GM13976 (cell line): ENCODE measurements at places on chromosomes 4 and X.

GRCh38 chrX:103999234-103999633 is 14.3 kb downstream of the H2BW1 start:
- no peak for DNase-seq

DNA sequence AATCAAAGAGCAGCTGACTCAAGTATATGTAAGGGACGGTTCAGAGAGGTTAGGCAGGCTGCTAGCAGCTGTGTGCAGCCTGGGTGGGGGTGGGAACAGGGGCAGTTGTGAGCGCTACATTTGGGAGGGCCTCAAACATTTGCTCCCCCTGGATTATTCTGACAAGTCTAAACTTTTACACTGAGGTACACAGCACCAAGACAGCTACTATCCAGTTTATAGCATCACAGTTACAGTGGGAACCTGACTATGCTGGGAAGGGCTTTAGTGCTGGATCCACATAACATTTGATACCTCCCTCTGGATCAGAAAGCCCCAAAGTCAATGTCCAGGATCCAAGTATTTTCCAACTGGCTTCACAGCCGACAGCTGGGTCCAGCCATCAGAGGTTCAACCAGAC is 55.8 kb upstream of the GIMD1 start:
- DNase-seq, result no peak

GRCh38 chrX:150868625-150869024 is 29.8 kb downstream of the CD99L2 start:
- no peak for DNase-seq

DNA sequence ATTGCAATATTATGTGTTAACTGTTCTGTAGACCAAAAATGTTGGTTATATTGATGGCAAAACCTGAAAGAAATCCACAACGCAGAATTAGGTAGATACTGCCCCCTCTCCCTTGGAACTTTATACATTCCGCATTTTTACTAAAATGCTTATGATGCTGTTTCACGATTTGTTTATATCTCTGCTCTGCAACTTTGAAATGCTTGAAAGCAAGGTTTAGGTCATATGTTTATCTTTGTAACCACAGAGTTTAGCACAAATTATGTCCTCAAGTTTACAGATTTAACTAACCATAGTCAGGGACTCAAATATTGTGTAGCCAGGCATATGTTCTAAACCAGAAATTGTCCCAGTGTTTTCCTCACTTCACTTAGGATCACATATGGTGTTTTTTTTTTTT is 66.1 kb upstream of the H2AZ1 start:
- no peak for DNase-seq

GRCh38 chrX:30680618-30681017 is 27.4 kb downstream of the GK start:
- no peak for DNase-seq

- no peak for DNase-seq
Observed at GRCh38 chrX:54171527-54172250, 11.4 kb downstream of the FAM120C start.
